ENCODE measurements at places on chromosomes 3 and 15.

GRCh38 chr15:34890424-34890823, 79.1 kb downstream of the AQR start:
- DNase-seq: no peak

- no peak for DNase-seq
Measured at GRCh38 chr15:92189166-92189565, 204.5 kb upstream of the ST8SIA2 start.

GRCh38 chr15:33310481-33311311, at the start of gene RYR3:
Gene RYR3, plus strand, starts transcription at chr15:33310967. Its CDS starts 79 bp downstream, at chr15:33311046.
- peak; percentile 11 for DNase-seq

GRCh38 chr3:127004641-127005397, 21.9 kb downstream of the PLXNA1 start:
- no peak for DNase-seq

GRCh38 chr3:195160257-195160898, 110.6 kb downstream of the XXYLT1 start:
- no peak for DNase-seq

DNA sequence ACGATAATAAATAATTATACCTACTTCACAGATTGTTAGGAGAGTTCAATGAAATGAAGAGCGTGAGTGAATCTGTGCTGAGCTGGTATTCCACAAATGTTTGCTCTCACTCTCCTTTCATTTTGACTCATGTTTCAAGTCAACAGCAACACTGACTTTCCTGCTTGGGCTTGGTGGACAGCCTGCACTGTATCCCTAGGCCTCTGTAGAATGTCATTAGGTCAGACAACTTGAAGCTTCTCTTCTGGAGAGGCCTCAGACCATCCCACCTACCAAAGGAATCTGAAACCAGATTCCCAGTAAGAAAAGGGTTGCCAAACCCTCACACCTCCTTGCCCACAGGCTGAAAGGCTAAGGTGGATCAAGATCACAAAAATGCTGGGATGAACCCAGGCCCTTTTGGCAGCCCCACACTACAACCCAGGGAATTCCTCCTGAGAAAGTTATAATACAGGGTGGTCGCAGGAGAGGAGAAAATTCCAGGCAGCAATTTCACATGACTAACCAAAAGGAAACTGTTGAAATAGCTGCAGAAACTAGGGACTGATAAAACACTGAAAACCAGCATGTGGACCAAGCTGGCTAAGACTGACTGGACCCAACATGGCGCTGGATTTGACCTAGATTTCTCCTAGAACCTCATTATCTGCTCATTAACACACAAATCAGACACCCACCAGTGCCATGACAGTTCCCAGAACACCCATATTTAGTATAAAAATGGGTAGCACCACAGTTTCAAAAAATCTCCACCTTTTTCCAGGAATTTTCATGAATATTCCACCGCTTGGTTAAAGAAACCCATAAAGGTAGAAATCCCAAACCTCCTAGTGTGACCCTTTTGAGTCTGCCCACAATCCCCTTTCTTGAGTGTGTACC, 57.0 kb upstream of the ZNF148 start:
- no peak for DNase-seq

GRCh38 chr3:120300971-120301370, 15.9 kb upstream of the GPR156 start:
- DNase-seq: no peak

GRCh38 chr3:129441215-129441614, 1.2 kb downstream of the IFT122 start:
- peak; percentile 32 for DNase-seq

DNA sequence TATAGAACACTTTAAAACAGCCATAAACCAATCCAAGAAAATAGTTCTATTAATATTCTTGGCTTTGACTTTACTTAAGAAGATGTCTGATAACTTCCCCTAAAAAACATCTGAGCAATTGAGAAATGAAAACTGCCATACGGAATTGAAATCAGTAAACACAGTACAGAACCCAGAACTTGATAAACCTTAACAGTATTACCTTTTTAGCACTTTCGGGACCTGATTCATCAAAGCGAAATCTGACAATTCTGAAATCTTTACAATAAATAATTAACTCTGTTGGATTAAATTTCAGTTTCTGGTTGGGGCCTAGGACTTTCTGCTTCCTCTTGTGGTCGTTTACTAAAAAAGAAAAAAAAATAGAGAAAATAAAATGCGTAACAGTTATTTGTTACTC, 17.3 kb downstream of the MTMR10 start:
- no peak for DNase-seq

DNA sequence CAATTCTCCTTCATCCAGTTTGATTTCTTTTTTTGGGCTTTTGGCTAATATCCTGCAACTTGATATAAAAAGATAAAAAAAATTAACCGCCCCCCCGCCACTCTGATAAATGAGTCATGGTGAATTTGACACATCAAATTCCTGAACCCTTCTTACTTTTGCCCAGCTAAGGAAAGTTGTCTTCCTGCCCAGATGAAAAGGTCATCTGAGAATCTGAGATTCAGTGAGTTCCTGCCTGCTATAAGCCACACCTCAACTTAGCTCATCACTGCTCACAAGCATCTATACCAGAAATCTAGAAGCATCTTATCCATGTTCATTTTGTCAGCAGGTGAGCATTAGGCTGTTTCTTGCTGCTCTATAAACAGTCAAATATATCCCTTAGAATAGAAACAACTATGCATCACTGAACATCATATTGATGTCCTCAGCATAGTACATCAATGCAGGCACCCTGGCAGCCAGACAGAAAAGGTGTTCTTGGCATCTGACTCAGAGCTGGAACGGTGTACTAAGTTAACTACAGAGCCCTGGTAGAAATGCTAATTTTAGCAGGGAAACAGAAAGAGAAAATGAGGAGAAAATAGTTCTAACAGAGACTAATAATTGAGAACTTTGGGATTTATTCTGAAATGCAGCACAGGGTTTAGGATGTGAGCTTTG, 77.1 kb downstream of the SEMA6D start:
- DNase-seq: no peak

DNA sequence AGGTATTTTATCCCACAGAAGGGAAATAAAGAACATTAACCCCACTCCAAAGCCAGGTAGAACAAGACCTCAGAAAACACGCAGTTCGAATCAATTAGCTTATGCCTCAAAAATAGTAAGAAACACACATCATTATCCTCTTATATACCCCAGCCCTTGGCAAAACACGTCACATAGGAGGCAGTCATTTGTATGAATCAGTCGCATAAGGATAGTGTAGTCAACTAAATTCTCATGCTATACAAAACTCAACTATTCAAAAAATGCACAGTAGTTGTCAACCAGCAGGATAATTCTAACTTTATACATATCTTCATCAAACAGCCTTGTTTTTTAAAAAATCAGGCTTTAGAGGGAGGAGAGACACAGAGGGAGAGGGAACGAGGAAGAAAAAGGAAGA, 298.4 kb downstream of the FOXP1 start:
- no peak for DNase-seq

DNA sequence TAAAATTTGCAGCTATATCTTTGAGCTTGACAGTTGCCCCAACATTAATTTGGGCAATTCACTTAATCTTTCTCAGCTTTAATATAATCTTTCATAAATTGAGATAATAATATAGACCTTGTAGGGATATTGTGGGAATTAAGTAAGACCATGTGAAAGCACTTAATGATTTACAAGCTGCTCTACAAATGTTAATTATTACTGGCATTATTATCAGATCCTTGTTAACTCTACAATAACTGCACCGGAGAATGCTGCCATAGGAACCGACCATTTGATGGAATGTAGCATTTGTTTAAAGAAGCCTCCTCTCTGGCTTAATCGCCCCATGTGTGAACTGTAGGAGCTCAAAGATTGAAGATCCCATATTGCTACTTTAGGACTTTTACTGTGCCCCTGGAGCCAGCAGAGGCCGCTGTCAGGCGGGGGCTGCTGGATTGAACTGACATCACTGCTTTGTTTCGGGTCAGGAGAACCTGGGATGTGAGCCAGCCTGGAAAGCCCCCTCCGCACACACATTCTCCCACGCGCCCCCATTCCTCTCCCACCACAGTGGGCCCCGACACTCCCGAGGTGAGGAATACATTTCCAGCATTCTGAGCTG, 154.2 kb upstream of the TNIK start:
- peak; percentile 34 for DNase-seq

DNA sequence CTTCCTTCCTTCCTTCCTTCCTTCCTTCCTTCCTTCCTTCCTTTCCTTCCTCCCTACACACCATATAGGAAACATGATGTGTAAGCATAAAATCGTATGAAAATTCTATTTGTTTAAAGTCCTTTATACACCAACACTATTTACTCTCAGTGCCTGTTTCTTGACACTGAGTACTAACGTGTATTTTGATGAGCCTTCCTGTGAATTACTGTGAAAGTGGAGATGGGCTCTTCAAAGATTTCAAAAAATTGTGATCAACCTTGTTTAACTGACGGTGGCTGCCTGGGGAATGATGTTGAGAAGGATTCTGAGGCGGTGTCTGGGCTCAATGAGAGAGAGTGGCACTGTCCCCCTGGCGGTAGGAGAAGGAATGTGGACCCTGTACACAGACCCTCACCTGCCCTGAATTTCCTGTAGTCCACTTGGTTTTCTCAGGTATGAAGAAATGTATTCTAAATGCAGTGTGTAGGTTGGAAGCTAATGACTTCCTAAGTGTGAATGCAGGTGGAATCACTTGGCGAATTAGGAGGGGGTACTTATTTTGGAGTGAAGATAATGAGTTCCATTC, 237.9 kb downstream of the GAP43 start:
- no peak for DNase-seq

GRCh38 chr3:103446953-103447629, 1012.3 kb downstream of the ZPLD1 start:
- DNase-seq: no peak

GRCh38 chr3:181252631-181253030, 263.1 kb upstream of the DNAJC19 start:
- no peak for DNase-seq

GRCh38 chr3:46725621-46726314, 8.1 kb upstream of the PRSS50 start:
- no peak for DNase-seq
